ENCODE measurements at places on chromosomes 3 and 15.

DNA sequence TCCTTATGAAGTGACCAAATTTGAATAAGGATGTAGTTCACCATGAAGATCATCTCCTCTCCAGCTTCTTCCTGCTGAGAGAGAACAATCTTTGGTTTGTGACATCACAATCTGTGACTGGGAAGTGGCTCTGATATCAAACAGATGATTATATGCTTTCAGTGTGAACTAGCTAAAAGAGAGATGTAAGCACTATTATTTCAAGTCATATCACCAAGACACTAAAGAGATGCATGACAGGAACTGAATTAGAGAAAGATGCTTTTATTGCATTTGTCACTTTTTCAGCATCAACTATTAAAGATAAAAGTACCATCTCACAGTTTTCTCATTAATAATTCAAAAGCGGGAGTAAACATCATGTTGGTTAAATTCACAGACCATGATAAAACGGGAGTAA is 3.5 kb downstream of the CHRM5 start:
- no peak for DNase-seq

GRCh38 chr3:186516646-186517045 is 27.5 kb downstream of the CRYGS start:
- no peak for DNase-seq

GRCh38 chr3:114460459-114460858 is 166.6 kb downstream of the TIGIT start:
- DNase-seq, result no peak

DNA sequence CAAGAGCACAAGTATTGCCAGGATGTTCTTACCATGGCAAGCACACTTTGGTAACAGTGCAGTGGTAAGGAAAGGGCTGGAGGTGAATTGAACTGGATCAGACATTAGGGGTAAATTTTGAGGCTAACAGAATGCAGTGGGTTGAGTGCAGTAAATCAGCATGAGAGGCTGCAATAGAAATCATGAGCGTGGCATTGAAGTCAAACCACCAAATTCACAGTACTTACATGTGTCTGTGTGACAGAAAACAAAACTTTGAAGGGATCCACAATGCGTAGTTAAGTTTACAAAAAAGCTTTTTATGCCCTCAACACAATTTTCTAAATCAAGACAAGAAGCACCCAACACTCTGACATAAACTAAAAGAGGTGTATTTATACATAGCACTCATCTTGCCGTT is 428.0 kb upstream of the ARHGEF26 start:
- no peak for DNase-seq

GRCh38 chr3:38022301-38022700 is 7.1 kb downstream of the PLCD1 start:
- DNase-seq, result no peak

DNA sequence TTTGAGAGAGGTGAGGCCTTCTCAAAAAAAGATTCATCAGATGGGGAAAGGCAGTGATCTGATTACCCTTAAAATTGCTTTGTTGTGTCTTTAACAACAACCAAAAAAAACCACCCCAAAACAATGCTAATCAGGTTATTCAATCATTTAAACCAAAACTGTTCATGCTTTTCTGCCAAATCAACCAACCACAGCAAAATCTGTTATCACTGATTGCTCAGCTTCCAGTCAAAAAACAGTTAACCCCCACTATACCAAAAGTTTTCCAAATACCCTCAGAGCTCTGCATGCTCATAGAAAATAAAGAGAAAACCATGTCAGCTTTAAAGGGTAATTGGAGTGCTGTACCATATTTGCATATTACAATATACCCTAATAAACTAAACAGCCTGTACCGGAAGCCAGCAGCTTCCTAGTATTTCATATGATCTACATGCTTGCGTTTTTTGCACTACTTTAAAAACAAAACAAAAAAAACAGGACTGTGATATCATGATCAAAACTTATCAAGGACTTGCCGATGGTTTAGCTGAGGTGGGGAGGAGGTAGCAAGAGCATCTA is 22.8 kb downstream of the SATB1 start:
- no peak for DNase-seq

GRCh38 chr3:32484436-32484835 is 18.2 kb downstream of the CMTM6 start:
- DNase-seq, result no peak

GRCh38 chr15:24966364-24967103 is 11.7 kb downstream of the SNRPN start:
- DNase-seq, result peak; percentile 62

Data from epithelial cell of esophagus (primary cell).